ENCODE measurements at places on chromosomes 1 and 21. TPM values are rescaled to one million over a fixed set of nuclear protein-coding genes. Genes with fewer than 3 reads are reported as not detected.

The DYRK3 gene
- 29.7 TPM for total RNA-seq

The MIGA1 gene
- total RNA-seq, result 32.2 TPM

The F5 gene
- 11.3 TPM for total RNA-seq

The TLR5 gene
- 4.9 TPM for total RNA-seq

The SPRR2F gene
- not detected for total RNA-seq

The IL12RB2 gene
- total RNA-seq, result 1.1 TPM

The SPAG17 gene
- total RNA-seq, result 13.5 TPM

The RERE gene
- total RNA-seq, result 158 TPM

The SYT11 gene
- total RNA-seq, result 134 TPM

The SPSB1 gene
- 13.0 TPM for total RNA-seq

The CD1D gene
- total RNA-seq, result 2.7 TPM

The PADI2 gene
- 24.0 TPM for total RNA-seq

The B3GALT5 gene
- 7.9 TPM for total RNA-seq

The CHI3L2 gene
- total RNA-seq, result not detected

The FCRL6 gene
- total RNA-seq, result 0.16 TPM

The RGS8 gene
- 160 TPM for total RNA-seq

Data from camera-type eye (tissue), 1 donor.